ENCODE measurements at places on chromosomes 4 and X.

GRCh38 chr4:86558797-86559196 is 35.3 kb upstream of the PTPN13 start:
- DNase-seq = no peak

DNA sequence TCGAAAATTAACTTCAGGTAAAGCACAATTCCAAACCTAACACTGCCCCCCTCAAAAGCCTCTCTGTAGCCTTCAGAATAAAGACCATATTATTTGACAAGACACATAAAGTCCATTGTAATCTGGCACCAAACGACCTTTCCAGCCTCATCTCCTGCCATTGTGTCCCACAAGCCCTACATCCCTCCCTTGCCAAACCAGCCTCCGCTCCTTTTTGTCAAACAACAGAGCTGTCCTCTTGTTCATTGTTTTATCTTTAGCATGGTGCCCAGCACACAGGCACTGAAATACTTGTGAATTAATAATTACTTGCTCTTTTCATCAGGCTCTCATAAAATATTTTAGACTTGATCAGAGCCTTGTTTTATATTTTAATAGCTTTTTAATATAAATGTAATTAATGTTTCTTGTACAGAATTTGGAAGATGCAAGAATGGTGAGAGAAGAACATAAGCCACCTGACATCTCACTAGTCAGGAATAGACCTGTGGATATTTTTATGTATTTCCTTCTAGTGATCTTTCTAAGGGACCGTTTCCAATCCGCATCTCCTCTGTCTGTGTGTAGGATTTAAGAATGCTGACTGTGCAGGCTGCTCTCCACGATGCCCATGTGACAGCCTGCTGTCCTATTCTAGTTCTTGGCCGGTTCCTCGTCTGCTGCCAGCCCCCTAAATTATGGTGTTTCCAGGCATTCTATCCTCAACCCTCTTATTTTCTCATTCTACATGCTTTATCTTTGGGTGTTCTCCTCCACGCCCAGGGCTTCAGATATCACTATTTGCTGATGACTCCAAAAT is 3.0 kb upstream of the IRF2 start:
- DNase-seq = no peak

GRCh38 chr4:8072235-8072968 is 86.2 kb downstream of the ABLIM2 start:
- DNase-seq = no peak

- DNase-seq = peak; percentile 71
Observed at GRCh38 chr4:86935853-86936733, 1.3 kb downstream of the AFF1 start.

DNA sequence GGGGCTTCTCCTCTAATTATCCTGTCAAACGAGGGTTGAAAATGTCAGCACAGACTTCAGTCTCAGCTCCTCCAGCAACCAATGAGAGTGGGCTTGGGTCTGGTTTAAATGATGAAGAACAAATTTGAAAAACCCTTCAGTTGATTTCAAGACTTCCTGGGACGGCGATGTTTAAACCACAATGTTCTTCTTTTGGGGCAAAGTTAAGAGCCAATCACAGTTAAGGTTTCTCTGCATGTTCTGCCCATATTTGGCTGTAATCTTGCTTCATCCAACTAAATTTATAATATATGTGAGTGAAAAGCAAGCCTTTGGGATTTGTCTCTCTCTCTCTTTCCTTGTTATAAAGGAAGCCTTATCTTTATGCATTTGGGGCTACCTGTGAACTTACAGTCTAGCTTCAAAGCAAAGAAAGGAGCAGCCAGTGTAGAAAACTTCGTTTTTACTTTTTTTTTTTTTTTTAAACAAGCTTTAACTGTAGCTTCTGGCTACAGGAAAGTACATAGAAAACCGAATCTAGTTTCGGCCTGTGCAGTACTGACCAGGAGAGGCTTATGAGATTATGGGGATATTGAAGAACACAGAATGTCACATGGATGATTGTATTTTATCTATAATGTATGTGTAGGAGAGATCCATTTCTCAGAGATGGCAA is 46.8 kb upstream of the FAM9C start:
- no peak for DNase-seq

- DNase-seq = no peak
Observed at GRCh38 chr4:189979196-189980047, 38.8 kb downstream of the FRG1 start.

DNA sequence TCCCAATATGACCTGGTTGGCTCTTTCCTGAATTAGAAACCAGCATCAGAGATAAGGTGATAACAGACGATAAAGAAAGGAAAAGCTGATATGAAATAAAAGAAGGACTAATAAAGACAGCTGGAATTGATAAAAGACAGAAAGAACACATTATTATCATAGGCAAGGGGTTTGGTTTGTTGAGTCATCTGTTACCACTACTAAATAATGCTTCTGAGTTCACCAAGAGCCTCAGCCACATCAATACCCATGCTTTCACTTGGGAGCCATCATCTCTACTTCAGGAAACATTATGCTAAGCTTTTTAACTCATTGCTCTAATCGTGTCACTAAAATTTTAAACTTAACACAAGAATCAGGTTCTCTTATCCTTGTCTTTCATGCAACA is 27.6 kb downstream of the ANXA5 start:
- no peak for DNase-seq

DNA sequence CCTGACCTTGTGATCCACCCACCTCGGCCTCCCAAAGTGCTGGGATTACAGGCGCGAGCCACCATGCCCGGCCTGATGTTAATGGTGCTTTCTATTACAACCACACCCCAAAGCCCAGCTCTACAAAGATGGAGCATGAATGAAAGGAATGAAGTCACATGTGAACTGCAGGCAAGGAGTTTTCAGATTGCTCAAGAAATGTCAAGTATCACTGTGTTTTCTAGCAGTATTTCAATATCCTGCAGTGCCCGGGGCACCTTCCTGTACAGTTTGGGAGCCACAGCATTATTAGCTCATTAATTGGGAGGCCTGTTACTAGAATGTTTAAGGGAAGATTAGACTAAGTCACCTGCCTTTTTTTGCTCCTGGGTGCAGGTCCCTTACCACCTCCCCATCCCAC is 40.1 kb downstream of the PRIMPOL start:
- no peak for DNase-seq

GRCh38 chrX:33831211-33831610 is 300.9 kb downstream of the FAM47A start:
- no peak for DNase-seq

GRCh38 chr4:156800463-156800862 is 171.1 kb downstream of the PDGFC start:
- DNase-seq = no peak

- DNase-seq = no peak
Observed at GRCh38 chr4:9964879-9965278, 56.4 kb downstream of the SLC2A9 start.

DNA sequence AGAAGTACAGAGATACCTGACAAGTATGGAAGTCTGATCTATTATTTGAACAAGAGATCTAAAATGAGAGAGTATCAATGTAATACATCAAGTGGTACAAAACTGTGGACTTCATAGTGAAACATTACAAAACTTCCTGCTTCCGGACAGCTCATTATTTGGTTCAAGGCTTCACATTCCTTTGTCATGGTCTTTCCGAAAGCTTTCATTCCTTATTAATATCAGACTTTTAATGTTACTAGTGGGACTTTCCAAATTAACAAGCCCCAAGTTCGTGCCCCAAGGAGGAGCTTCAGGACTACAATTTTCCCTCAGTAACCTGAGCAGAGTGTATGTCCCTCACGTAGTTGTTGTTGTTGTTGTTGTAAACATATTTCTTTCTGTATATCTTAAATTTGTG is 1.2 kb downstream of the CHIC2 start:
- DNase-seq = no peak

Data from stimulated activated CD8-positive, alpha-beta memory T cell treated with anti-CD3 and anti-CD28 coated beads, Interleukin-7, amount 100 ng/mL, for 4 hours (primary cell).